ENCODE measurements at places on chromosomes 2 and 18. TPM values are rescaled to one million over a fixed set of nuclear protein-coding genes. Genes with fewer than 3 reads are reported as not detected.

- no peak for DNase-seq
- H3K4me3 ChIP-seq = no peak overlapping the region
- H3K36me3 ChIP-seq = no peaks in the 10 kb centered on the region
- no peaks in the 10 kb centered on the region for H3K27me3 ChIP-seq
- peak overlapping the region; percentile 33 for H3K27ac ChIP-seq
Measured at GRCh38 chr2:172833898-172834297, 98.3 kb downstream of the RAPGEF4 start.

SPIRE1 gene
- polyA plus RNA-seq = 12.0 TPM

STAM2 gene
- polyA plus RNA-seq = 8.0 TPM

- H3K4me1 ChIP-seq = no peaks in the 10 kb centered on the region
- no peak overlapping the region for H3K27ac ChIP-seq
Measured at GRCh38 chr2:211822686-211823335, 715.8 kb downstream of the ERBB4 start.

- H3K4me3 ChIP-seq = no peak overlapping the region
- DNase-seq = no peak
- no peaks in the 10 kb centered on the region for H3K36me3 ChIP-seq
- no peaks in the 10 kb centered on the region for H3K4me1 ChIP-seq
Measured at GRCh38 chr2:133888107-133888506, 319.8 kb upstream of the NCKAP5 start.

DNA sequence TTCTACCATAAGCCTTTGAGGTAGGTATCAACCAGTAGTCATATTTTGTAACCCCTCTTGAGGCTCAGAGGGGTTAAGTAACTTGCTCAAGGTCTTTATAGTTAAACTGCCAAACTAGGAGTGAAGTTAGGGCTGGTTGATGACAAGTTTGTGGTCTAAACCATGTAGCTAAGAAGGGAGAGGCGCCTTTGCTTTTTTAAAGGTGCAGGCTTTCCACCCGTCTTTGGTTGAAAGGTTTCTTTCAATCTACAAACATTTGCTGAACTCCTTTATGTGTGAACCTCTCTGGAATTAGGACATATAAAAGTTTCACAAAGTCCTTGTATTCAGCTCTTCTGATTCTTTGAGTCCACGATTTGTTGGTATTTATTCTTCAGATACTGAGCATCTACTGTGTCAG is 2.4 kb upstream of the MTA3 start:
- H3K27me3 ChIP-seq = no peaks in the 10 kb centered on the region
- no peak overlapping the region for H3K27ac ChIP-seq
- no peaks in the 10 kb centered on the region for H3K36me3 ChIP-seq
- DNase-seq = no peak
- no peak overlapping the region for H3K4me3 ChIP-seq

NDC80 gene
- polyA plus RNA-seq = 3.4 TPM

- H3K27ac ChIP-seq = no peak overlapping the region
- peak; percentile 53 for DNase-seq
- H3K27me3 ChIP-seq = no peaks in the 10 kb centered on the region
- no peaks in the 10 kb centered on the region for H3K36me3 ChIP-seq
- no peak overlapping the region for H3K4me3 ChIP-seq
- peaks cover 16% of the 10 kb centered on the region for H3K4me1 ChIP-seq
Measured at GRCh38 chr2:15733867-15734673, 142.4 kb downstream of the DDX1 start.

DNA sequence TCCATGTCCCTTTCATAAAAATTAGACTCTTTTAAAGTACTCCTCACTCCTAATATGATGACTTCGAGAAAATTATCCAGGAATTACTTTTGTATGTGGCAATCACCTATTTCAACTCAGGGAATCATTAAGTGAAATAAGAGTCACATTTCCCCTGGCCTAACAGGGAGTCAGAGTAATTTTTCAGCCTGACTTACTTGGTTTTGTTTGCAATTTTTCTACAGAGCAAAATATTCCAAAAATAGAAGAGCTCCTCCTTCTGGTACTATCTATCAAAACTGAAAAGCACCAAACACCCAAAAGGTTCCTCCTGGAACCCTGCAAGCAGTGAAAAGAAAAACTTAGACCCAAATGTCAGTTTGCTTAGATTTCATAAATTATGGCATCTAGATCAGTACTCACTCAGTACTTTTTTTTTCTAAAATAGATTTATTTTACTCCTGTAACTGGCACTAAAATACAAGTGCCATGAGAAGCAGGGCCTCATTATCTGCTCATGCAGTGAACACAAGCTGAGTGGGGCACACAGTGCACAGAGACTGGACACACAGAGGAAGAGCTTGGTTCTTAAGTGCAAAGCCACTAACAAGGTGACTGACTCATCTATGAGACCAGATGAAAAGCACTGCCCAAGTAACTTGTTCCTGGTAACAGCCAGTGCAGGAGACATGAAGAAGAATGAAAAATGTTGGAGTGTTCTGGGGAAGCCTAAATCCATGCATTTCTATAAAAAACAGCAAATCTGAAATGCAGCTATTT is 28.7 kb downstream of the ACAA2 start:
- H3K36me3 ChIP-seq = peaks cover 29% of the 10 kb centered on the region
- no peak overlapping the region for H3K4me3 ChIP-seq
- H3K4me1 ChIP-seq = no peaks in the 10 kb centered on the region
- H3K27me3 ChIP-seq = no peaks in the 10 kb centered on the region
- H3K27ac ChIP-seq = no peak overlapping the region
